ENCODE measurements at places on chromosomes 16 and 17. TPM values are rescaled to one million over a fixed set of nuclear protein-coding genes. Genes with fewer than 3 reads are reported as not detected.

GRCh38 chr17:39659279-39660010 is 5.7 kb upstream of the TCAP start:
- DNase-seq = peak; percentile 53

C1QTNF8 gene
- not detected for total RNA-seq

PLCG2 gene
- 14.1 TPM for total RNA-seq

DNA sequence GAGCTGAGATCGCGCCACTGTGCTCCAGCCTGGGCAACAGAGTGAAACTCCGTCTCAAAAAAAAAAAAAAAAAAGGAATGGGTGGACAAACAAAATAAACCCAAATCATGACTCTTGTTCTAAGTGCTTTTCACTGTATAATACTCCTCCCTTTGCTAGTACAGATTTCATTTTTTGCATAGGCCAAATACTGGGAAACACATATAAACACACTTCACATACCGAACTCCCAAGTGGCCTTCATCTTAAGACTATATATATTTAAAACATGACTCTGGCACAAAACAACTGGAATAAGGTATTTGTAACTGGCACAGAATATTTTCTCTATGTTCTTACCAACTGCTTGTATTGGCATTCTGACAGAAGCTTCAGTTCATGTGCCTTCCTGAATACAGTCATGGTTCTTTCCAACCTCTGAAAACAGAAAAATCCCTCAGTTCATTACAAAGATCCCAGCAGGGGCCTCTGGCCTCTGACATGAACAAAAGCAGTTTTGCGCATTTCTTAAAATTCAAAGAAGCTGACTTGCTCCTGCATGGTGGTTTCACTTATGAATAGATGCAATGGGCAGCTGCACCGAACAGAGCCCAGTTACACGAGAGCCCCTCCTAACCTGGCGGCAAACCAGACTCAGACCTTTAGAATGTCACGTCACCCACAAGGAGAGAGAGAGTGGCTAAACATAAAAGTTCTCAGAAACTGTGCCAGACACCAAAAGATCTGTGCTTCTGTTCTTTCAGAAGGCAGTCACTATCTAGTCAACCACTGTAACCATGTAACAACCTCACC is 19.1 kb upstream of the COPRS start:
- DNase-seq = no peak

SLC26A11 gene
- 6.6 TPM for total RNA-seq

DNA sequence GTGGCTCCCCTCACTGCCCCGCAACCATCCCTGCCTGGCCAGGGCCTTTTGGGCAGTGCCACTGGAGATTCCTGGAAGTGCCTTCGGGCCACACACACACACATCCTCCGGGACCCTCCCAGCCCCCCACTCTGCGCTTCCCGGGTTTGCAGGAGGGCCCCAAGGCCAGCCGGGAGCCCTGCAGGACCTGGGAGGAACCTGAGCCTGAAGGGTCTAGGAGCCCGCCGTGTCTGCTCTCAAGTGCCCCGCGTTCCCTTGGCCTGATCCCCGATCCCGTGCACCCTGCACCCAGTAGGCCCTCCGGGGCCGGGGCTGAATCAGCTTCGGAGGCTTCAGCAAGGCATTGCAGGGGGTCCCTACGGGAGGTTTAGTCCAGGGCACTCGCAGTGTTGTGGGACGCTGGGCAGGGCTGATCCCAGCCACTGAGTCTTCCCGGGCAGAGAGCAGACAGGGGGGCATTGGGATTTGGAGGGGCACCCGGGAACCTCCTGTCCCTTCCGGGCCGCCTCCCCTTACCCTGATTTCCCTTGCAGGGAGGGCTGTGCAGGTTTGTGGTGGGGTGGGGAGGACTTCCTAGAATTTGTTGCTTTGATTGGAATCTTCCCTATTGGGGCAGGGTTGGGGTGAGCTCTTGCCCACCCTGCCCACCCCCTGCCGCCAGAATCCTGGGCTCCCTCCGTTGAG is 36.9 kb downstream of the TMEM235 start:
- DNase-seq = no peak

CCDC57 gene
- 17.2 TPM for total RNA-seq

- no peak for DNase-seq
These were observed 59.2 kb downstream of the CNGB1 start for GRCh38 chr16:57911743-57912142.

GRCh38 chr17:67520252-67520906 is 143.3 kb downstream of the PITPNC1 start:
- no peak for DNase-seq

- no peak for DNase-seq
These were observed 40.1 kb downstream of the CLEC16A start for GRCh38 chr16:10984509-10984908.

GRCh38 chr17:79207960-79208359 is 133.3 kb downstream of the ENGASE start:
- no peak for DNase-seq

- DNase-seq = no peak
These were observed 647.7 kb upstream of the SOX9 start for GRCh38 chr17:71472809-71473789.

DNA sequence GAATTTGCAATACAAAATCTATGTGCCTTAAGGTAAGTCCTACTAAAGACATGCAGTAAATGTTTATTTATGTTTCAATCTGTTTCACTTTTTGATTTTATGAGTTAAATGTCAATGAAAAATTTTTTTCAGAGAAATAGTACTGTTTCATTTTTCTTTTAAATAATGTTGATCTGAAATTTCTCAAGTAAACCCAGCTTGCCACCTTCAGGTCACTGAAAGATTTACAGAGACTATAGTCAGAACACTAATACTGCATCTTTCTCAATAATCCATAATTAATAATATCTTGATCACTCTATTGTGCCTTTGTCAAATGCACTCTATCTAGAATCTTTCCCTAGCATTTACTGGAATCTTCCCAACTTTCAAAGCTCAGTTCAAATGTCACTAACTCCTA is 6.5 kb upstream of the DHX40 start:
- DNase-seq = no peak

GRCh38 chr17:64694207-64694606 is 32.1 kb upstream of the SMURF2 start:
- DNase-seq = peak; percentile 80

TAC4 gene
- not detected for total RNA-seq

DNA sequence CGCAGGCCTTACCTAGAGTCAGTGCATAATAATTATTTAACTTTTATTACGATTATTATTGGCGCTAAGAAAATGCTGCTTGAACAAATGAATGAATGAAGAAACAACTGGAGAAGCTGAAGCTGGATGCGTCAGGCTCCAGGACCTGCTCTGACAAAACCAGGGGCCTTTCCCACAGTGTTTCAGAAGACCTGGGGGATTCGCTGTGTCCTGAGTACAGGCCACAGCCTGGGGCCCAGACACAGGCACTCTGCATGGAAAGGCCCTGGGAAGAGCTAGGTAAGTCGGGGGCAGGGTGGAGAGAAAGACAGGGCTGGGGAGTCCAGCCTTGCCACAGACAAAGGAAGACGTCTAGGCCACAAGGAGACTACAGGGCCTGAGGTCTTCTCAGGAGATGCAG is 226.1 kb downstream of the ZNF423 start:
- no peak for DNase-seq

GRCh38 chr17:80692931-80693467 is 148.4 kb downstream of the RPTOR start:
- DNase-seq = no peak

DNA sequence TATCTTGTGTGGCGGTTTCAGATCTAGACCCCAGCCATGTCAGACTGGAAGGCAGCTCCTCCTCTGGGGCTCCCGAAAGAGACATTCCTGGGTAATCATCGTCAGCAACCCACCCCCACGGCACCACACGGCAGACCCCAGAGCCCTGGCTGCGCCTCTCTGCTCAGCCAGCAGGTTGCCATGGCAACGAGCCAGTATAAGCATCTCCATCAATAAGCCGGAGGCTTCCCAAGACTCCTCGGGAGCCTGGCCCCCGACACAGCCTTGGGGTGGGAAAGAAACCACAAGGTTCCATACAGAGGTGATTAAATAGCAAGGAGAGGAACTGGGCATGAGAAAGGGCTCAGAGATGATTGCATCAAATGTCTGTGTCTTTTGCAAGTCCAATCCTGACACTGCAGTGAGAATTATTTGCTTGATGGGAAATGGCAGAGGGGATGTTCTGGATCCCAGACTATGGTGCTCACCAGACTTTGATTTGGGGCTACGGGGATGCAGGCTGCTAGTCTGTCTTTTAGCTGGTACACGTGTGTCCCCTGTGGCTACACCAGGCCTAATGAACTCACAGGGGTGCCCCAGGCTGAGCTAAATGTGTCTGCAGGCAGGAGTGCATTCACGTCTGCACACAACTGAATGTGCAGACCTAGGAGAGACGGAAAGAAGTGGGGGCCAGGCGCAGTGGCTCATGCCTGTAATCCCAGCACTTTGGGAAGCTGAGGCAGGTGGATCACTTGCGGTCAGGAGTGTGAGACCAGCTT is 320.5 kb upstream of the TNRC6C start:
- no peak for DNase-seq

GPRC5C gene
- total RNA-seq = 25.9 TPM

TMC7 gene
- total RNA-seq = 0.85 TPM

DNA sequence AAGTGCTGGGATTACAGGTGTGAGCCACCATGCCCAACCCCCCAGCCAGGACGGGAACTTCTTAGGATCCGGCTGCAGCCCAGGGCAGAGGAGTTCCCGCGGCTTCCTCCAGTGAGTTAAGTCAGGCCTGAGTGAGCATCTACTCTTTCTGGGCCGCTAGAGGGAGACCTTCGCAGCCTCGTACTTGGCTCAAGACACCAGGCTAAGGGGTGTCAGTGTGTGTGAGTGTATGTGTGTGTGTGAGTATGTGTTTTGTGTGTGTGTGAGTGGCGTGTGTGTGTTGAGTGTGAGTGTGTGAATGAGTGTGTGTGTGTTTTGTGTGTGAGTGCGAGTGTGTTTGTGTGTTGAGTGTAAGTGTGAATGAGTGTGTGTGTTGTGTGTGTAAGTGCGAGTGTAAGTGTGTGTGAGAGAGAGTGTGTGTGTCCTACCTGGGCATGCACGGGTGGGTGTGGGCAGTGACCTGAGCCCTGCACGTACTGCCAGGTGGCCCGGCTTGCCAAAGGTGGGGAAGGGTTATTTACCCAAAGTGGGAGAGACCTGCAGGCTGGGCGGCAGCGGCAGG is 58.5 kb downstream of the TMEM235 start:
- DNase-seq = peak; percentile 85

DNA sequence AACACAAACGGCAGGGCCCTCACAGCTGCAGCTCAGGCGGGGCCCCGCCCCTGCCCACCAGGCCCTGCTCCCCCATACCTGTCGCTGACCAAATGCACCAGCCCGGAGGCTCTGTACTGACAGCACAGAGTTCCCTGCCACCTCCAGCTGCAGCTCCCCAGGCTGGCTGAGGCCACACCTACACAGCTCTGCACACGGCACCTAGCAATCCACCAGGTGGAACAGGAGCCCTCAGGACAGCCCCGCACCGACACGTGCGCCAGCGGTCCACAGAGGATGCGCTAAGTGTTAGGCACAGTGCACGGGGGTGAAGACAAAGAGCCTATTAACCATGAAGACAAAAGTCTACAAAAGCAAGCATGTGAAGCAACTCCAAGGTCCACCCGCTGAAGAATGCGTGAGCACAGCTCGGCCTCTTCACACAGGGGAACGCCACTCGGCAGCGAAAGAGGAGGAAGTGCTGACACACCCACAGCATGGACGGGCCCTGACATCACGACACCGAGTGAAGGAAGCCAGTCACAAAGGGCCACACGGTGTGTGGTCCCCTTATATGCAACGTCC is 5.4 kb downstream of the ZCCHC14 start:
- peak; percentile 72 for DNase-seq

TEKT5 gene
- total RNA-seq = 0.52 TPM

HOXB3 gene
- 2.8 TPM for total RNA-seq

DNA sequence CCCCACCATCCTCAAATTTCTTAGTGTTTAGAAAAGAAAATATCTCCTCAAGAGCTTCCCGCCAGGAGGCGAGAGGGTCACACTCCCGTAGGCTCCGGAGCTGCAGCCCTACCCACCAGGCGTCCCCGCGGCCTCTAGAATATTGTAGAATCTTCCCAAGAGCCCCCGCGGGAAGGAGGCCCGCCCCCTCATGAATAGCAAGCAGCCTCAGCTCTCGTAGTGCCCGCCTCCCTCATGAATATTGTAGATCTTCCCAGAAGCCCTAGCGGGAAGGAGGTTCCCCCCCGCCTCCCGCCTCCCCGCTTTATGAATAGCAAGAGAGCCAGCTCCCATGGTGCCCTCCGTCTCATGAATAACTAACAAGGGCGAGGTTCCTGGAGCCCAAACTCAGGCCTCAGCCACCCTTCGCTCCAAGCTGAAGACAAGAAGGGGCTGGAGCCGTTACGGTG is at the start of gene FBXO47:
Gene FBXO47, minus strand, starts transcription at position 114 of the 449 bp plus-strand sequence. CDS start 4,378 bp downstream, outside the sequence.
- DNase-seq = peak; percentile 96

DNA sequence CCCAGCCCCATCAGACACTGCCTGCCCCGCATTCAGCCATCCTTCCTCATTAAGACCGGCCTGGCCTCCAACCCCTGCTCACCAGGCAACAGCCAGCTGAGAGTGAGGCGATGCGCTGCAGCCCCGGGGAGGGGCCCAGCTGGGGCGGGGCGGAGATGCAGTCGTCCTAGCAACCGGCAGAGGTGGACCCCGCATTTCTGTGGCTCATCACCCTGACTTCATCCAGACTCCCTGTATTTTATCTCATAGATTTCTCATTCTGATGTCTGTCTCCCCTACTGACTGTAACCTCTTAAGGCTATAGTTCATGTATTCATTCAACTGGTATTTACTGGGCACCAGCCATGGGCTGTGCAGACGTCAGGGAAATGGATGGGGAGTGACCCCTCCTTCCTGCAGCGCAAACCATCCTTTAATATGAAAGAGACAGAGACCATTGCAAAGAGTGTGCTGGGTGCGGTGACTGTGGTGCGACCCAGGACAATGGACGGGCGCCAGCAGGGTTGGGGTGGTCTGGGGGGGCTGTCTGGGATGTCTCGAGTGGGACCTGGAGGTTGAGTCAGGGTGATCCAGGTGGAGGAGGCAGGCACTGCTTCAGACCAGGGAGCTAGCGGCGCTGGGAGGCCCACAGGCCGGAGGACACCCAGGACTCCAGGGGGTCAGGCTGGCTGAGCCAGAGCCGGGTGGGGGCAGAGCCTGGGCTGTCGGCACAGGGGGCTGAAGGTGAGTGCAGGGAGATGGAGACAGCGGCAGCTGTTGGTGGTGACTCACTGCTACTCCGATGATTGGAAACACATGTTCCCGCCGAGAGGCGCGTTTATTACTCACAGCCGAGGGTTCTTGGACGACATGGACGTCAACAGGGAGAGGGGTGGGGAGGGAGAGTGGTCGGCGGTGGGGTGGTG is 10.5 kb upstream of the TIMP2 start:
- DNase-seq = peak; percentile 78

DNA sequence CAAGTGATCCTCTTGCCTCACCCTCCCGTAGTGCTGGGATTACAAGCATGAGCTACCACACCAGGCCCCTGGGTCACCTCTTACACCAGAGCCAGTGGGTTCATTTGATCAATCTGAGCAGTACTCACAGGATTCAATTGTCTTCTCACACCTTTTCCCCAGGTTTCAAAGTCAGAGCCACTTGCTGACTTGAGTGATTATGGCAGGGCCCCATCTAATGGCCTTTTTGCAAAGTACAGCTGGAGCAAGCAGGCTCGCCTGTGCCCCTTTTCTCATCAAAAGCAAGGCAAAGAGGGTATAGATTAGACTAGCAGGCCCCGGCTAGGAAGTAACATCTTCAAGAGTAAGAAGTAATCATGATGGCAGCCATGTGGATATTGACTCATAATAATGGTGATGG is 114.8 kb upstream of the NOL11 start:
- DNase-seq = no peak

Measured in left cardiac atrium (tissue), 4 donors.